ENCODE measurements at places on chromosomes 4 and X.

DNA sequence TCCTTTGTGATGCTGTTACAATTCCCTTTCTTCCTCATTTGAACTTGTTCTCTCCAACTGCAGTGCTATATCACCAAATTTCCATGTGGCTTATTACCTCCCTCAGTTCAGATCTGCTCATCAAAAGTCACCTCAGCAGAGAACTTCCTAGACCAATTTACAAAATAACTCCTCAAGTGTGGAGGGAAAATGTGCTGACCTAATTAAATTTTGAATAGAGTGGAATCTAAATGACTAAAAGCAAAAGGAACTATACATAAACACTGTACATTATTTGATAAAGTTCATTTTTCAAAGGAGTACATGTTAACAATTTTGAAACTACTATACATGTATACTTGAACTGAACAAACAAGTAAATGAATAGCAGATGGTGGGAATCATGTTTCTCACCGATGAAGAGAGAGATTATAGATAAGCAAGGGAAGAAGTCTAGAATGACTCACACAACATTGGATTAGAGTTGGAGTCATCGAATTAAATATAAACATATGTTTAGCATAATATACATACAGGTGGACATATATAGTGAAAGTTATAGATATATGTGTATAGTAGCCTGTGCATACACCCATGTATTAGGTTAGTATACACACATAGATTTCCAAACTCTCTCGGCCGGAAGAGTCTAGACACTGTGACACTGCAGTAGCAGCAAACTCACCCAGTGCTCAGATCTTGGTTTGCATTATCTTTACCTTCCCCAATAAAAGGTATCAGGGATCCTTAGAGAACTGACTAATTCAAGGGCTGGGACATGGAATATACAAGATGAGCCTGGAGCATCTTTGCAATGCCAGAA lies 318.7 kb downstream of the PCDH18 start:
- DNase-seq: no peak

DNA sequence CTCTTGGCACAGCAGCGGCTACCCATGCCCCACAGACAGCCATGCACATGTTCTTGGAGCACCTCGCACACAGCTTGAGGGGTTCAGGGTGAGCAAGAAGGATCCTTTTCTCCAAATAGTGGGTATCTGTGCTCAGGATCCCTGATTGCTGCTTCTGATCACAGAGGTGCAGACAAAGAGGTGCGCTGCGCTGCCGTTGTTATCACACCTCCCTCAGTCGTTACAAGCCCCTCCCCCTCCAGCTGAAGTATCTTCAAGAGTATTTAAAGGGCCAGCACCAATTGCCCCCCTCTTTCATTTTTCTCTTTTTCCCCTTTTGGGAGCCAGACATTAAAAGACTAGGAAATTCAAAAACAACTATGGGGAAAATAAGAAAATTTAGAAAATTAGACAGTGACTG lies 44.3 kb downstream of the NELFA start:
- no peak for DNase-seq

- no peak for DNase-seq
Observed at GRCh38 chr4:36841583-36842326, 402.8 kb upstream of the NWD2 start.

GRCh38 chr4:105527081-105527480 lies 25.3 kb upstream of the ARHGEF38 start:
- no peak for DNase-seq

DNA sequence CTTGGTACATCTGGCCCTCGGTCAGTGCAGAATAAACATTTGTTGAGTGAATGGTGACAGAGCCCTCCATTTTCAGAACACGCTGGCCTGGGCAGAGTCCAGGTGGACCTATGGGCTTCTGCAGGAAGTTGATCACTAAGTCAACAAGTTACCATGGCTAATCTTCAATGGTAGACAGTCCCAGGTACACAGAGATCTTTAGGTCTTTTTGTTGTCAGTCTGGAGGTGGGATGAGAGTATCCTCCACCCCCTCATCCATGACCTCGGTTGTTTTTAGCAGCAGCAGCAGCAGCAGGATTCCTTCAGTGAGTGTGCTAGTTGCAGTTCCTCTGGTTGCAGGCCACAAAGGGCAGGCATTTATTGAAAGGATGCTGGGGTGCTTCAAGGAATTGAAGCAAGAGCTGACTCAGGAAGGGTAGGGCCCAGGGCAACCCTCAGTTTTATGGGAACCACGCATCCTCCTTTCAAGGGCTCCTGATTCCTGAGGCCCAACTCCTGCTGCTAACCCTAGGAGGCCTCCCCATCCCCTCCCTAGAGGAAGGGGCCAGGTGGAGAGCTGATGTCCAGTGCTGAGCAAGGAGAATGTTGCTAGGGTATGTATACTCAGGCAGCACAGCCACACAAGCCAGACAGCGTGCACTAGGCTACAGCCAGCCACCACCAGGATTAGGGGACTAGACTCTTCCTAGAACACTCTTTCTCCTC lies 1.7 kb upstream of the USP27X start:
- no peak for DNase-seq

- no peak for DNase-seq
Observed at GRCh38 chr4:98688411-98689290, 30.2 kb upstream of the TSPAN5 start.

DNA sequence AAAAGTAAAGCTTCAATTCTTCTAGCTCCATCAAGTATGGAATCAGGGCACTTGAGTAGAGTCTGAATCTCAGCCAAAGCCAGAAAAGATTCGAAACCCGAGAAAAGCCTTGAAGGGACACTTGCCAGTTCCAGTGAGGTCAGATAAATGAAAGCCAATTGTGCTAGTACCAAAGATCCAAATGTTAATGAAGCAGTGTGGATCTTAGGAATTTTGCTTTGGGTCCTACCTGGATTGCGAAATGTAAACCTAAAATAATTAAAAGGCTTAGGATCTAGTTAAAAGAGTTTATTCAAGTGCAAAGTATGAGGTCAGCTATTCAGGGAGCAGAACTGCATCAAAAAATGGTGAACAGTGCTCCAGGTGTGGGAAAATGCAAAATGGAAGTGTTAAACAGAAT lies 552.6 kb downstream of the NAP1L3 start:
- no peak for DNase-seq

GRCh38 chrX:120428309-120428708 lies 40.8 kb downstream of the LAMP2 start:
- DNase-seq: no peak

DNA sequence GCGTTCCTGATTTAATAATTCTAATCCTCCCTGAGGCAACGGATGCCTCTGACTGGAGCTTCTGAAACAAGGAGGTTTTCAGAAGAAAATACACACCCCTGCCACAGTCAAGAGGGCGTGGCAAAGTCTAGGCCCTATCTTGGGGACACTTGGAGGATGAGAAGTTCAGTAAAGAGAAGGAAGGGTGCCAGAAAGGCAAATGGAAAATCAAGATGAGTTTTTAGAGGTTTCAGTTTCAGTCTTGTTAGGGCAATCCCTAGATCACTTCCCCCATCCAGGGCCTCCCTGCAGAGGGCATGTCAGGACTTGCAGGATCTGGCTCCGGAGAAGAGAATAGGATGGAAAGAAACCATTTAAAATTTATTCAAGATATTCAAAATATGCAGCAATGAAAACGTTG lies 28.5 kb upstream of the FGF2 start:
- DNase-seq: no peak

DNA sequence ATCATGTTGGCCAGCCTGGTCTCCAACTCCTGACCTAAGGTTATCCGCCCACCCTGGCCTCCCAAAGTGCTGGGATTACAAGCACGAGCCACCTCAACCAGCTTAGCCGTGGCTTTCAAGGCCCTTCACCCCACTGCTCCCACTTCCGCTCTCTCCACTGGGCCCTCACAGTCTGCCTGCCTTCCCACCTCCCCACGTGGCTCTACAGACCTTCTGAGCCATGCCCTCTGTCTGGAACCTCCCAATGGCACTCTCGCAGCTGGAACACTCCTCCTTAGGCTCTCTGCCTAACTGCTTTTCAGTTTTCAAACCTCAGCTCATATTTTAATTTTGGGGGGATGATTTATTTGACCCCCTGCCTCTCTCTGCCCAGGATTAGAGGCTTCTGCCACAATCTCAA lies 59.3 kb upstream of the SH3RF1 start:
- no peak for DNase-seq
